ENCODE measurements at places on chromosomes 13 and 19.

DNA sequence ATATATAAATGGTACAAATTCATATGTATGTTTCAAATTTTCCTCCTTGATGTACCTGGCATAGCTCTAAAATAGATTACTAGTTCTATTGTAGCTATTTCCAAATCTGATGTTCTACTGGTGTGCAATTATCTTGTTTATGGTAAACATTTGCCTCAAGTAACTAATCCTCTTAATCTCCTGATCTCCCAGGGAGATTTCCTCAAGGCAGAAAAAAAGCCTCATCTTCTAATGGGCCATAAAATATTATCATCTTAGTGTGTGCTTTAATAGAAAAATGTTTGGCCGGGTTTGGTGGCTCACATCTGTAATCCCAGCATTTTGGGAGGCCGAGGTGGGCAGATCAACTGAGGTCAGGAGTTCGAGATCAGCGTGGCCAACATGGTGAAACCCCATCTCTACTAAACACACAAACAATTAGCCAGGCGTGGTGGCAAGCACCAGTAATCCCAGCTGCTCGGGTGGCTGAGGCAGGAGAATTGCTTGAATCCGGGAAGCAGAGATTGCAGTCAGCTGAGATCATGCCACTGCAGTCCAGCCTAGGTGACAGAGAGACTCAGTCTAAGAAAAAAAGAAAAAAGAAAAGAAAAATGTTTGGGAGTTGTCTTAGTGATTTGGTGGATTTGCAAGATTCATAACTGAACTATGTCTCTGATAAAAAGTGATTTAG lies 498.9 kb upstream of the SLITRK5 start:
- DNase-seq = no peak

DNA sequence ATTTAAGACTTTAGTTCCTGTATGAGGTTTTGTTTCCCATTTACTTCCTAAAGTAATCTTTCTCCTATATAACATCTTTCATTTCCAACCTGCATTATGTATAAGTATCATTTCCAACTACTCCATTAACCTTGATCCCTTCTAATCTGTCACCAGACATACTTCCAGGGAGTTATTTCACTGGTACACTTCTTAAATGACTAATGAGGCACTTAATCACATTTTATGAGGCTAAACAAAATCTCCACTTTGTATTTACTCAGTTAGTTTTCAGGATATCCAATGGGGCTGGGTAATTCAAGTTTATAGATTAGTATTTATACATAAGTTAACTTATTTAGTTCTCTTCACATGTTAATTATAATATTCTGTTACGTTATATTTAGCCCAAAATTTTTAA lies 634.7 kb downstream of the PCDH17 start:
- DNase-seq = no peak

DNA sequence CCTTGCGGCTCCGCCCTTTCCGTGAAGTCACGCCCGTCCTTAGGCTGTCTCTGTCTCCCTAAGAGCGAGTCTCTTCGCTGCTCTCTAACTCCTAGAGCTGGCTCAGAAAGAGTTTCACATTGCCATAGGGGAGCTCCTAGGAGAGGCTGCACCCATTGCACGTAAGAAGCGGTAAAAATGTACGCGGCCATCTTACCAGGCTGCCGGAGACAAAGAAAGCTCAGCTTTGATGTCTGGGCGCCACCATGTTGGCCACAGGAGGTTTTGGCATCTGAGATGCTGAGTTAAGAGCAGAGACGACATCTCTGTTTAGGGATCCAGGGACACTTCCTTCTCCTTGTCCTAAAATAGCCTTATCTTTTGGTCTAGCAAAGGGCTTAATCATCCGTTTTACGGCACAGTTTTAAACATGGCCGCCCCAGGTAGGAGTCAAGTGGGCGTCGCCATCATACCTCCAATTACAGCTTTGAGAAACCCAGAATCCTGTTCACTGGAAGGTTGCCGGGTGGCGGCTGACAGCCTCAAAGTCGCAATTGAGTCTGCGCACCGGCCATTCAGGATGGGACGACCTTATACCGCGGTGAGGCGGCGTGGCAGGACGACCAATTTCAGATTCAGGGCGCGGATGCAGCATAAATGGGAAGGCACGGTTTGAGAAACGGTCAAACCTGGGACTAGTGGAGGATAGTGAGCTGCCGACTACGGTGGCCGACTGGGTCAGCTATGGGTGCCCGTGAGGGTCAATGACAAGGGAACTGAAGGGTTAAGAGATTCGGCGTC lies at the start of gene ZNF793:
Gene ZNF793, plus strand, starts transcription at position 553 of the 780 bp plus-strand sequence. CDS start 16,501 bp downstream, outside the sequence.
- peak; percentile 50 for DNase-seq

DNA sequence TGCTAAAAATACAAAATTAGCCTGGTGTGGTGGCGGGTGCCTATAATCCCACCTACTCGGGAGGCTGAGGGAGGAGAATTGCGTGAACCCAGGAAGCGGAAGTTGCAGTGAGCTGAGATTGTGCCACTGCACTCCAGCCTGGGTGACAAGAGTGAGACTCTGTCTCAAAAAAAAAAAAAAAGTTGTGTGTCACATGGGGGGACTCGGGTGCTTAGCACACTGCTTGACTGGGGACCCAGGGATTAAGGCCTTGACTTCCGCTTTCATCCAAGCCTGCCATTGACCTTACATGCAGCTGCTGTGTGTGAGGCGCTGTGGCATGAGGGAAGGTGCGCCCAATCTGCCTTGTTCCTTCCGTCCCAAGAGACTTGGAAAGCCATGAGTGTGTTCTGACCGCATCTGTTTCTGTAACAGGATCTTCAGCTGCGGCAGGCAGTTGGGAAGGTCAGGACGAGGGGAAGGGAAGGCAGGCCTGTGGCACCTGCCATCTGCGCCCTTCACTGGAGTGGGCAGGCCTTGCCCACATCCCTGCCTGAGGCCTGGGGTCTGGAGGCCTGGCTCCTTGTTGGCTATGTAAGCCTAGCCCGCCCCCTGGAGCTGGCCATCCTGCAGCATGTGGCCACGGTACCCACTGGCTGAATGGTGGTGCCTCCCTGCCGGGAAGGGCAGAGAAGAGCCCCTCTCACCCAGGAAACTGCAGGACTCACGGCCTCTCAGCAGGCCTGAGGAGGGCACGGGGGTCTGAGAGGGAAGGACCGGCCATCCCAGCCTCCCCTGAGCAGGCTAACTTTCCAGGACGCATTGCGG lies 23.0 kb downstream of the PPP1R37 start:
- no peak for DNase-seq

GRCh38 chr19:4075373-4075772 lies 8.7 kb upstream of the ZBTB7A start:
- no peak for DNase-seq

All from stimulated activated CD8-positive, alpha-beta memory T cell treated with anti-CD3 and anti-CD28 coated beads, Interleukin-4, amount 100 ng/mL, for 1 hour (primary cell).